CD8-positive, alpha-beta T cell (primary cell): ENCODE measurements at places on chromosomes 2 and 18. TPM values are rescaled to one million over a fixed set of nuclear protein-coding genes. Genes with fewer than 3 reads are reported as not detected.

The LYG1 gene
- total RNA-seq = 0.81 TPM

The CEP76 gene
- 10.9 TPM for total RNA-seq

The MRO gene
- not detected for total RNA-seq

GRCh38 chr2:105597806-105598803 is 146.6 kb upstream of the NCK2 start:
- no peak for DNase-seq

The ARMC9 gene
- 1.2 TPM for total RNA-seq

DNA sequence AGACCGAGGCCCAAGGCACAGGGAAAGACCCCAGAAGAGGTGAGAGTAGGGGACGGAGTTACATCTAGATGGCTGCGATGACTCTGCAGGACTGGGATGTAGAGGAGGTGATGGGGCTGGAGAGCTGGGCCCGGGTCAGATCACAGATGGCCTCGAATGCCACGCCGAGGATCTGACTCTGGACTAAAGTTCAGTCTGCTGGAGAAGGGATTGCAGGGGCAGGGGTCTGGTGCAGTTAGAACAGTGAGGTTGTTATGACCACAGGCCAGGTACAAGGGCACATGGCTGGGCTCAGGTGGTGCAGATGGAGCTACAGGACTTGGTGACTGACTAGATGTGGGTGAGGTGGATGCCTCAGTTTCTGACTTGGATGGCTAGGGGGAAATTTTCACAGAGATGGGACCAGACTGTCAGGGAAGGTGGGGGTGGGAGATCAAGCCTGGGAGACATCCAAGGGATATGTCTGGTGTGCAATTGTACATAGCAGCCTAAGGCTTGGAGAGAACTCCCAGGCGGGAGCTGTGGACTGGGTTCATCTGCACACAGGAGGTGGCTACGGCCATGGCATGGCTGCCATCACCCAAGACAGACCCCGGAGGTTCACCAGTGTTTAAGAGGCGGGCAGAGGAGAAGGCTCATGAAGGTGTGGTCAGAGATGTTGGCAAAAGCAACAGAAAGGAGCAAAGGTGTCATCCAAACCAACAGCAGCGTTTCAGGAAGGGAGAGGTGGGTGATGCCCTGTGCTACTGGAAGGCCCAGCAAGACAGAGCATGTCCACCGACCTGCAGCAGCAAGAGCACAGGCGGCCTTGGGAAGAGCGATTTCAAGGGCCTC is 66.9 kb downstream of the CIB4 start:
- DNase-seq = no peak

DNA sequence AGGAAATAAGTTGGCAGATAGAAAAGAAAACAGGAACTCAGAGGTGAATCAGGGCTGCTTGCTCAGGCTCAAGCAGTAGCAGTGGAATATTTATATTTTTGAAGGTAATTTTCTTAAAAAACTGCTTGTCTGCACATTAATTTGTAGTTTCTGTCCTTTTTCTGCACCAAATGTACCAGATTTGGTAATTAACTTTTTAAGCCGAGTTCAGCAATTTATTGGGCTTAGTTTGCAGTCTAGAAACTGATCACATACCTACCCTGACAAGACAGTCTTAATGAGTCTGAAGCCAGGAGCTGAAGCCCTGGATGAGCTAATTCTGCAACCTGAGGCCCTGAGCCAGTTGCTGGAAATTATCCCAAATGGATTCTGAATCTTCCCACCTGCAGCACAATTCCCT is 647.0 kb downstream of the TDRD15 start:
- DNase-seq = no peak

DNA sequence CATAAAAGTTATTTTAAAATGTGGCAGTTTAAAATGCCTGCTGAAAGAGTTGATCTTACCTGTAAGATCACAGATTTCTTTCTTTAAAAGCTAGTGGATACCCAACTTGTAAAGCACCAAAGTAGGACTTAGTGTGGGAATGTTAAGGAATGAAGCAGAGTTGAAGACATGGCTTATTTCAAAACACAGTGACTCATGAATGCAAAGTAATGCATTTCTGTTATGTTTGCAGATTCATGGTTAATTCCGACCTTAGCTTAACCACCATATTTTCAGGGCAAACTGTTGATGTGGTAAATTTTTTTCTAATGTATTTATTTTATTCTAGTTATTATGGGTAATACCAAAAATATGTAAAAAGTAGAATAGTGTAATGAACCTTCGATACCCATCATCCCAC is 206.8 kb upstream of the FOSL2 start:
- DNase-seq = no peak

GRCh38 chr18:1267021-1267420 is 362.4 kb downstream of the ADCYAP1 start:
- DNase-seq = no peak

- DNase-seq = no peak
These were observed 44.8 kb downstream of the CAB39 start for GRCh38 chr2:230757476-230757875.

The ID2 gene
- total RNA-seq = 290 TPM

DNA sequence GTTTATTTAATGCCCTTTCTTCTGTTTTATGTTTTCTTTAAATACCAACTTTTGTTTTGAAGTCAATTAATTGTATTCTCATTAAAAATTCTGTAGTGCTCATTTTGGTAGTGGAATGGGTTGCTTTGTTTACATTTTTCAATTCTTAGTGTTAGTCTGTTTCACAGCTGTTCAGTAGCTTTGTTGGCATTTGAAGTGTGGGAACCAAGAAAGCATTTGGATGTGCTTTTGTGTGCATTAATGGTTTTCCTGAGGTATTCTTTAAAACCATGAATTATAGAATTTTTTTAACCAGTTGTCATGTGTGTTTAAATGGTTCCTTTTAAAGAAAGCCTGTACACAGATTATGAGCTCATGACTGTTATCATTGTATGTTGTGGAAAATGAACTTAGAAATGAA is 19.7 kb downstream of the MIB1 start:
- DNase-seq = no peak

DNA sequence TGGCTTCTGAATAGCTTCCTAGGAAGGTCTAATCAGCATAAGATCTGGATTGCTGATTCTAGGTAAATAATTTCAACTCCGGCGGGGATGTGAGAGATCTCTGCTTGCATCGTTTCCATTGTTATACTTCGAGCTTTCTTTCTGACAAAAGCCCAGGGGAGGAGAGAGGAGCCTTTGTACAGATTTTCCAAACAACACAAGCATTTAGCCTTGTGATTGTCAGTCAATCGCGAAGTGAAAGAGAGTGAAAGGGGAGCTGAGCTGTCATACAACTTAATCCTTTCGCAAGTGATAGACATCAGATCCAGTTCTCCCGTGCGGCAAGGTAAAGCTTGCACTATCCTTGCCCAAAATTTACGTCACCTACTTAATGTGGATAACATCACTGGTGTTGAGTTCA is 26.2 kb downstream of the RALB start:
- DNase-seq = no peak

DNA sequence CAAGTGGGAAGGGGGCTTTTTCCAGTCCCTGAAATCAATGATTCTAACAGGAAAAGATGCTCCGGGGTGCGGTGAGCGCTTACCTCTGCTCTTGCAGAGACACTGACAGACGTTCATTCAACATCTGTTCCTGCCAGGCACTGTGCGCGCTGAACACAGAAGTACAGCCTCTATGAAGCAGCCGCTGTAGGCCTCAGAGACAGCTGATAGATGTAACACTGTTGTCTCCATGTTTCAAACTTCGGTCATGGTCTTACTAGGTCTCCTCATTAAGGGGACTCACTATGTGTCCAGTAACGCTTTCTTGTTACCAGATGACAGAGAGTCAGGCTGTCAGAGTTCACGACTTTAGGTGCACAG is 649 bp upstream of the CLIP4 start:
- no peak for DNase-seq

- no peak for DNase-seq
These were observed 38.4 kb upstream of the MBP start for GRCh38 chr18:77170890-77171410.

GRCh38 chr18:69574401-69574800 is 173.7 kb downstream of the DOK6 start:
- DNase-seq = no peak

DNA sequence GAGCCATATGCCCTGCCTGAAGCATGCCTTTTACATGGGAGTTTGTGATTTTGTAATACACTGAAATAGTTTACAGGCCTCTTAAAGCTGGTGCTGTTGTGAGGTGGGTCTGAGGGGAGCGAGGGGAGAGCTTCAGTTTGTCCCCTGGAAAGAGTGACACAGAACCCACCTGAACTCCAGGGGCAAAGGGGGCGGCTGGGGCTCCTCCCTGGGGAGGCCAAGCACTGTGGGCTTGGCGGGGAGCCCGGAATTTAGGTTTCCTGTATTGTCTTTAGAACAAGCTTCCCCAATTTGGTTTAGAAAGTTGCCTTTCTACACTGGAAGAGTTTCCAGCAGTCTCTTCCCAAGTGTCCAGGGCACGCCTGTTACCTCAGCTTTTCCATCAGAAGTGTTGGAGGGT is 75.7 kb downstream of the VAPA start:
- DNase-seq = no peak

DNA sequence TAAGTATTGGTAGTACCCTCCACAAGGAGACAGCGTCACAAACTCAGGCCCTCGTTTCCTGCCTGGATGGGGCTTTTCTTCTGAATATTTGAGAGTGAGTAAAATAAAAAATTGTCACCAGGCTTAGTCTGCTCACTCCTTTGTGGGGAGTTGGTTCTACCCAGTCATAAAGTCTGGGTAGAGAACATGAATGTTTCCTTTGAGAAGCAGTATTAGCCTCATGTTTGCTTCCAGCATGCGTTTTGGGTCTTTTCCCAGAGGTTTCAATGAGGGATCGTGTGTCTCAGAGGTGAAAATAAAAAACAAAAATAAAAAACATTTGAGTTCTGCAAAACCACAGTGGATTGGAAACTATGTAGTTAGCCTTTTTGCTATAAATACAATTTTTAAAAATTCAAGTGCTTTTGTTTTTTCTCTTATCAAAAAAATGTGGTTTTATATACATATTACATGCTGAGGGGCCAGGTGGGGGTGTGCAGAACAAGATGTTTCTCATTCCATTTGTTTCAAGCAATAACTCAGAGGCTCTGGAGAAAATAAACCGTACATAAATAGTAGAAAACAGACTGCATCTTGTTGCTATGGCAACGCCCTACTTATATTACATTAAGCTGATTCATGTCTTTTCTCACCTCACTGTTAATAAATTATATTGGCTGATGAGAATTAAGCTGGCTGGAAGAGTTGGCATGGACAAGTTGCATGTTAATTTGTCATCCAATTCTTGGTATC is 225.4 kb upstream of the FBXO11 start:
- DNase-seq = no peak

DNA sequence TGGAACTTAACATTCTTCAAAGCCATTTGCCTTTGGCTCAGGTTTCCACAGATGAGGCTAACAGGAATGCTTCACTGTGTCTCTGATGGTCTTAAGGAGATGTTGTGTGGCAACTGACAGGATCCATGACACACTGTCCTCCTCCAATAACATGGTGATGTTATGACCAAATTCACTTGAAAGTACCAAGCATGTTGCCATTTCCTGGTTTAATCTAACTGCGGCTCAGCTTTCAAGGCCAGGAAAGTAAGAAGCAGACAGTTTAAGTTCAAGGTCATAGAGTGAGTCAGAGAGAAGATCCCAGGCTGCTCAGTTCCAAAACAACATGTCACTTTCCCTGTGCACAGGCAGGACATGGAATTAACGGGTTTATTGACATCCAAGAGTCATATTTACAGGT is 513.6 kb downstream of the STK39 start:
- no peak for DNase-seq

DNA sequence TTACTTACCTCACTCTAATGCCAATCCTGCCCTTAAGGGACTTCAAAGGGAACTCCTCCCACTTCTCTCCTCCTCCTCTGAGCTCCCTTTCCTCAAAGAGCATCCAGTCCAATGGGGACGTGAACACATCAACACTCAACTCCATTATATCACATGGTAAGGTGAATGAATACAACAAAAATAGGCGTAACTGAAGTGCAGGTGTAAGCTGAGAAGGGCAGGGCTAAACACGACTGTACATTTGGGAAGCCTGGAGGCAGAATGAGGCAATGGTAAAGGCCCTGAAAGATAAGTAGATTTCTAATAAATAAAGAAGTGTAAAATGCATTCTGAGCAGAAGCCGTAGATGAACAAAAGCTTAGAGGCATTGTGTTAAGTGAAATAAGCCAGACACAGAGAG is 226.1 kb upstream of the TRIB2 start:
- no peak for DNase-seq
